ENCODE measurements at places on chromosomes 11 and 22.

DNA sequence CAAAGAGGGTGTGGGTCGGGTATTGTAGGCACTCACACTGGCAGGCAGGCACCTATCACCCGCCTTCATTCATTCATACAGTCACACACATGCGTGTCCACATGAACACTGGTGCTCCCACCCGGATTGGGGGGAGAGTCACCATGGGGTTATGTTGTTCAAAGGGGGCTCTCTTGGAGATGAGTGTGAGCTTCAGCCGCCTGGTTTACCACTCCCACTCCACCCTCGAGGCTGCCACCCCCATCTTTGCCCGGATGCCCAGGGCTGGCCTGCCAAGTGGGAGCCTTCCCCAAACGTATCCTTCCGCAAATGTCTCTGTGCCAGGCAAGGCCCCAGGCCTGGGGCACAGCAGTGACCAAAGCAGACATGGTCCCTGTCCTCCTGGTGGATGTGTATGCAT is 22.6 kb downstream of the MRGPRD start:
- DNase-seq, result no peak

DNA sequence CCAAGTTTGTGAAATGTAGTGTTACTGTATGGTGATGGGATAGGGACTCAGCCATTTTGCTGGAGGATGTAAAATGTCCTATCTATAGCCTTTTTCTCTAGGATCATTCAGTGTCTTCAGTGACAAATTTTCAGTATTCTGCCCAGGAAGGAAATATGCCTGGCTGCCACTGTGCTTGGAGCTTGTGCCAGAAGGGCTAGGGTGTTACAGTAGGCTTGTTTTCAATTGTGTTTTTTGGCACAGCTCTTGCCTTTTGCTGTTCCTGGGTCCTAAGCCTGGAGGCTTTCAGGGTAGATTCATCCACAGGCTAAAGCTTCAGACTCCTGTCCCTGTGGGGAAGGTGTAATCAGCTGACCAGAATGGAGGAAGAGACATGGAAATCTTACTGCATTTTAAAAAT is 22.0 kb upstream of the PHOX2A start:
- no peak for DNase-seq

DNA sequence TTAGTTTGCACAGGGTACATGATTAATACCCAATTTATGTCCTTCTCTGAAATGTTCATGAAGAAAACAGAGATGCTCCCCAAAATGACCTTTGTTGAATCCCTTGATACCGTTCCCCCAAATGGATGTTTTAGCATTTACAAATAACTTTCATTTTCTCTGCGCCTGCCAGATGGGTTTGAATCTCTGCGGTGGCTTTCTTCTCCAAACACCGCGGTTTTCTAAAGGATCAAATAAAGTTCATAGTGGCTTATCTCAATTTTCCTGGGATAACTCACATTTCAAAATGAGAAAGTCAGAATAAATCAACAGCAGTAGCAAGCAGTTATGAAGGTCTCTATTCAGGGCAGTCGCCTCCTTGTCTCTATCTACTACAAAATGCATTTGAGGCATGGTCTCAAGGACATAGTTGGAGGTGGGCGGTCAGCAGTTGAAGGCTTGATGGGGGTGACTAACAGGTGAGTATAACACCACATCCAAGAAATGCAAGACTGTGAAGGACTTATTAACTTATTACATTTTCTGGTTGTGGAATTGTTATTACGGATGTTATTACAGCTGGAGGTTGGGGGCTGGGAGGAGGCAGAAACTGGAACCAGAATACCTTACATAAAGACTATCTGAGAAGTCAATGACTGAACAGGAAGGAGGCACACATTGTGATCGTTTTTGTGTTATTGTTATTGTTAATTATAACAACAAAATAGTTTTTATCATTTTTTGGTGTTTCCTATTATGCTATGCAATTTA is 1513.3 kb downstream of the FAM181B start:
- DNase-seq, result no peak

- no peak for DNase-seq
Measured at GRCh38 chr11:110075847-110076208, 17.4 kb upstream of the ZC3H12C start.

GRCh38 chr11:19648321-19648720 is 64.3 kb upstream of the NAV2 start:
- no peak for DNase-seq

DNA sequence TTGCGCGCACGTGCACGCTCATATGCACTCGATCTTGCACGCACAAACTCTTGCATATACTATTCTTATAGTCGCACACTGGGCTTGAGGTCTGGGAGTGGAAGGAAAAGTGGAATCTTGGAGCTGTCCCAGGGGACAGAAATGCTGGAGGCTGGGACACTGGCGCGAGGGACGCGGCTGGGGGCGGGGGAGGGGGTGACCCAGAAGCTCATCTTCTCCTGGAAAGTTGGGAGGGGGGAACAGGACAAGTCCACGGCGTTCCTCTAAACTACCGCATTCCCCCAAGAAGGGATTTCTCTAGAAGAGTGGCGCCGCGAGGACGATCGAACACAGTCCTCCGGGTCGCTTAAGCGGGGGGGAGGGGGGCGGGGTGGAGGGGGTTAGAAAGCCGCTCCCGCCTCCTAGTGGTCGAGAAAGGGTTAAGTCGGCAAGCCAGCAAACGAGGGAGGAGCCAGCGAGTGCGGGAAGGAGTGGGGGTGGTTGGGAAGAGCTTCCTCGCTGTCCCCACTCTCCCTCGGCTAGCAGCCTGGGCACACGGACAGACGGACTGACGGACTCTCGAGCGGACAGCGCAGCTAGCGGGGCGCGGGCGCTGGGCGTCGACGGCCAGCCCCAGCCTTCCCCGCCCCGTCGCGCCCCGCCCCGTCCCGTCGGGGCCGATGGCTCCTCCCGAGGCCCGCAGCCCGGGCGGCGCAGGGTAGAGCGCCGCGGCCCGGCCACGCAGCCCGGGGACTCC is at the start of gene RTN4RL2:
TSS of gene RTN4RL2 (plus strand) at position 507 of the 736 bp plus-strand sequence. CDS start 338 bp downstream, outside the sequence.
- DNase-seq, result peak; percentile 22

- DNase-seq, result no peak
Measured at GRCh38 chr11:96642583-96642982, 252.8 kb downstream of the JRKL start.

GRCh38 chr11:3853899-3854659 is 1.4 kb upstream of the STIM1 start:
- peak; percentile 79 for DNase-seq

DNA sequence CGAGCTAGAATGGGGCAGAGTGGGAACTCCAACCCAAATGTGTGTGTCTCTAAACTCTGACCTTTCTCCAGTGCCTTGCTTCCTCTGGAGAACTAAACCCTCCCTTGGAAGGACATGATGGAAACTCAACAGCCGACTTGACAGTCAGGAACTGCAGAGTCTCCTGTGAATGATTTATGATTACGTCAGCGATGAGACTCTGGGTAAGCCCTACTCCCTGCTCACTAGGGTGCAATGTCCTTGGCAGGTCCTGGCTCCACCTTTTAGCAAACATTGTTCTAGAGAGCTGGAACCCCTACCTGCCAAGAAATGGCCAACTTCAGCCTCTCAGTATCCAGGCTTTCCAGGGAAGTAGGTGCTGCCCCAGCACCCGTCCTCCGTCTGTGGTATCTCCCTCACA is 96.1 kb upstream of the CD82 start:
- DNase-seq, result no peak

DNA sequence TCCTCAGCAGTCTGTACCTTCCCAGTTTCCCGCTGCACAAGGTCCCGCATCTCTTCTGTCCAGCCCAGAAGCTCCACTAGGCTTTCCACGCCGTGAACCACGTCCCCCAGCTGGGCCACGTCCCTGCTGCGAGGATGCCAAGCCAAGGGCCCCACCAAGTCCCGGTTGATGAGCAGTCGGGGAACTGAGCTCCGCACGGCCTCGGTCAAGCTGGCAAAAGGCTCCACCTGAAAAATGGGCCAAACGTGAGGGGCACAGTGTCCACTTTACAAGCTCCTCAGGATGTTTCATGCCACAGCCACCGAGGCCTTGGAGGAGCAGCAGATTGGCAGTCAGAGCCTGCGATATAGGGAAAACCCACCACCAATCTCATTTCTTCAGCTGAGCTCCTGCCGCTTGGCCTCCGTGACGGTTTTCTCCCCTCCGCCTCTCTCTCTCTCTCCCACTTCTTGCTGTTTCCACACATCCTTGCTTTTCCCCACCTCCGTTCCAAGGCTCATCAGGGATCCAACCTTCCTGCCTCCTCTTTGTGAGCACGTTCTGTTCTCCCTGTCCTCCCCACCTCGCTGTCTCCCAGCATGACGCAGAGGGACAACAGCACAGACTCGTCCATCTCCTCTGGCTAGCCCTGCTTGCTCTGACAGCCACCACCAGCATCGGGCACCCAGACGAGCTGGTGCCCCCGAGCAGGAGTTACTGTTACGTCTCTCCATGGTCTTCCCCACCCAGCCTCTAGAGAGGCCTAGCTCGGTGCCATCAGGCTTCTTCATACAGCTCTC is 11.5 kb downstream of the RIC8A start:
- no peak for DNase-seq

- no peak for DNase-seq
Measured at GRCh38 chr11:107702723-107703122, 9.1 kb downstream of the SLN start.

GRCh38 chr22:23509571-23510302 is 70.4 kb downstream of the IGLL1 start:
- DNase-seq, result no peak

DNA sequence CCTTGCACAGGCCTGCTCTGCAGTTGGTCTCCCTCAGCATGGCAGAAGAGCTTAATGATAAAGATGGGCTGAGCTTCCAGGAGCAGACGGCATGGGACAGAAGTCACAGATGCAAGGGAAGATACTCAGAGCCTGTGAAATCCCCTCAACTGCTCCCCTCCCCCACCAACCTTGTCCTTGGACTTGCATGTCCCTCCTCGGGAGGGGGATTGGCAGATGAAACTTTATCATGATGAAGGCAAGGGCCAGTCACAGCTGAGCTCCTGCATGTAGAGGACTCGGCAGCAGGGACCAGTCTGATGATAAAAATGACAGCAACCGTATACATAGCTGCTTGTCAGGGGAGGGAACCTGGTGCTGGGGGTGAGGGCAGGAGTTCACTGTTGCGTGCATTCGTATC is 6.8 kb upstream of the SLC22A8 start:
- no peak for DNase-seq

GRCh38 chr11:45436118-45436517 is 150.0 kb upstream of the SYT13 start:
- DNase-seq, result no peak

DNA sequence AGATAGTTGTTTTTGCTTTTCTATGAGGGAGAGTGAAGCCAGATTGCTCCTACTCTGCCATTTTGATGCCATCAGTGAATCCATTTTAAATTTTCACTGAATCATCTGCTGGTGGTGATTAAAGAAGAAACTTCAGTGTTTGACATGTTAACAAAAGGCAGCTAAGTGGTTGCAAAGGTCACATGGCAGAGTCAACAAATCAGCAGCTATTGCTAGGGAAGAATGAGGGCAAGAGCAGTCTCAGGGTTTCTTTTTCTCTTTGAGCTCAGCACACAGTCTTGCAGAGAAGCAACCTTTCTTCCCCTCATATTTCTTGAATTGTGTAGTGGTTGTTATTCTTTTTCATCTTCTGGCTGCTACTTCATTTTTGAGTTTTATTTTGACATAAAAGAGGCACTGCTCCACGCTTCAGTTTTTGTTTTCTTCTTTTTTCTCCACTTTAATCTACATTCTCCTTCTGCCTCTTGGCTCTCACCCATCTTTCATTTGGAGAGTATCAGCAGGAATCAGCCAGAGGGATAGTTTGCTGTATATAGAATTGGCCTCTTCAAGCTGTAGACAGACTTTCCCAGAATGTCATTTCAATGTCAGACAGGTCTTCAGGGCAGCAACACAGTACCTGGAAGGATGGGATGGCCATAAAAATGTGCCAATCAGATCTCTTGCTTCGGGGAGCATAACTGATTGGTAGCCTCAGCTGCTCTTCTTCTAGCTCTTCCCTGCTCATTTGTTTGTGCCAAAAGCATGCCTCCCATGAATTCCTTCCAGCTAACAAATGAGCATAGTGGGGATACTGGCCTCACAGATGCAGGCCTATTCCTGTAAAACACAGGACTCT is 153.9 kb downstream of the TRPC6 start:
- DNase-seq, result no peak

GRCh38 chr11:76768088-76768908 is 14.9 kb upstream of the TSKU start:
- peak; percentile 49 for DNase-seq

DNA sequence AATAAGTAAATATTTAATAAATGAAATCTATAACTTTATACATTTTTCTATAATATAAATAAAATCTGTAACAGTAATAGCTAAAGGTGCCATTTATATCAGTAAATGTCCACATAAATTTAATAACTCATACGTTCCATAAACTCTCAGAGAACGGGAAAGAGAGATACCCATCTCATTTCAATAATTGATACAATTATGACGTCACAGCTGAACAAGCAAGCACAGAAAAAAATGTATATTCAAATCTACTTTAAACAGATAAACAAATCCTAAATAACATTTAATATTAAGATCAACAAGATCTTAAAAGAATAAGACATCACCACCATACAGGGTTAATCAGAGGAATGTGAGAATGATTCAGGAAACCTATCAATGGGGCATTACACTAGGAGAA is 1136.5 kb downstream of the TBC1D22A start:
- no peak for DNase-seq

DNA sequence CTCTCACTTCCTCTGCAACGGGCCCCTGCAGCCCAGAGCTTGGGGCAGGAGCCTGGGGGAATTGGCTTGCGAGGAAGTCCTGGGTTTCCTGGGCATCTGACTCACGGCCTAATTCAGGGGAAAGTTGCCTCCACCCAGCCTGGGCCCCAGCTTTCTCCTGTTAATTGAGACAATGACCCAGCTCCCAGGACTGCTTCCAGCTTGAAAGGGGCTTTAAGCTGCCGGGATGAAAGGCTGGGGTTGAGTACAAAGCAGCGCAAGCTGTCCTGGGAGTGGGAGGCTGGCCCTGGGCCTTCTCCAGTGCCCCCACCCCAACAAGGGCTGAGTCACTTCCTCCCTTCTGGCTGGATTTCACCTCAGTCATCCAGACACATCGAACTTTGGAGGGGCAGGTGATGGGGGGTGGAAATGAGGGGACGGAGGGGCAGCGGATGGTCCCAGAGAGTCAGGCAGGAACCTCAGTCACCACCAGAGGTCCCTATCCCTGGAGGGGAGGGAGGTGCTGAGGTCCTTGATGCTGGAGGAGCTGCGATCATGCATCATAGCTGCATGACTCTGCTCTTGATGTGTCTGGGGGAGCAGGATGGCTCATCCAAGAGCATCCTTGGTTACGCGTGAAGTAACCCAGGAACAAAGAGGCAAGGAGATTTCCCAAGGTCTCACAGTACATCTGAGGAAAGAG is 30.1 kb upstream of the OAF start:
- DNase-seq, result no peak

GRCh38 chr11:110984147-110984546 is 261.4 kb upstream of the POU2AF2 start:
- no peak for DNase-seq

All from CD4-positive, alpha-beta T cell treated with Interleukin-1 beta for 1 hour (primary cell).